HL-60 (cell line): ENCODE measurements at places on chromosomes 5 and 9.

GRCh38 chr9:87742813-87743428, 17.0 kb downstream of the CTSL start:
- no peak for DNase-seq

DNA sequence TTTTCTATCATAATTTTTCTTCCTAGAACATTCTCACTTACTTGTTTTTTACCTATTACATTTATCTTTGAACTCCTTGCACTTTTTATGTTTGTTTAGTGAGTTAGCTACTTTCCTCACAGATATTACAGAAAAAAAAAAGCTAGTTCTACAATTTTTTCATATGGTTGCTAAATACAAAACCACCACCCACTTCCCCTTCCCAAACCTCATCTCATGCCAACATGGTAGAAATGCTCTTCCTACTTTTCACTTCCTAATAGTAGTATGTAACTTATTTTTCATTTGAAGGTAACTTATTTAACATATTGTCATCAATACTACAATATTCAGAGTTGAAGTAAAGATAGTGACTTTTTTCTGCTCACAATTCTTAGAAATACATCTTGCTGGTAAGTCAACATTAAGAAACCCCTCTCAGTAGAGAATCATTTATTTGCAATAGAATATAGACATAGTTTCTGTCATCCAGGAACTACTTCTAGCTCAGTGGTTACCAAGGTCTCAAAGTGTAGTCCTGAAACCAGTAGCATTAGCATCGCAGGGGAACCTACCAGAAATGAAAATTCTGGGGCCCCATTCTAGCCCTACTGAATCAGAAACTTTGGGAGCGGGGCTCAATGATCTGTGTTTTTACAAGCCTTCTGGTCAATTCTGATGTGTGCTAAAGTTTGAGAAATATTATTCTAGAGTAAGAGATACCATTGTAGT, 1124.6 kb downstream of the DTWD2 start:
- no peak for DNase-seq

- DNase-seq: no peak
These were observed 452.7 kb downstream of the BNC2 start for GRCh38 chr9:16417749-16418148.

- DNase-seq: no peak
These were observed 214.5 kb upstream of the GRAMD2B start for GRCh38 chr5:126208691-126209090.

- no peak for DNase-seq
These were observed 289.3 kb upstream of the CTNND2 start for GRCh38 chr5:12193536-12193935.

- DNase-seq: no peak
These were observed 37.2 kb downstream of the TLE1 start for GRCh38 chr9:81652058-81652687.

DNA sequence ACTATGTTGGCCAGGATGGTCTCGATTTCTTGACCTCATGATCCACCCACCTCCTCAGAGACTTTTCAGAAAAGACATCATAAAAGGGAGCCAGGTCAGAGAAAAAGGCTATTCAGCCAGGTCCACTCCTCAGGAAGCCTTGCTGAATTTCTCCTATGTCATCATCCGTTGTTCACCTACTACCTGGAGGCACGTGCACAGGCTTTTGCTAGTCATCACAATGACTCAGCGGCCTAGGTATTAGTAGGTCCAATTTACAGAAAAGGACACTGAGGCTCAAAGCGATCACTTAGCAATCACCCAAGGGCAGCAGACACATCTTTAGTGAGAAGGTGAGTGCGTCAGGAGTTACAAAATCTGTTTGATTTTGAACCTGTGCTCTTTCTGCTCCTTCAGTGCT, 72.3 kb upstream of the RAD23B start:
- no peak for DNase-seq

- DNase-seq: no peak
These were observed 28.3 kb upstream of the PAX5 start for GRCh38 chr9:37062336-37062735.

GRCh38 chr5:131525805-131526204, 109.2 kb downstream of the RAPGEF6 start:
- DNase-seq: no peak

DNA sequence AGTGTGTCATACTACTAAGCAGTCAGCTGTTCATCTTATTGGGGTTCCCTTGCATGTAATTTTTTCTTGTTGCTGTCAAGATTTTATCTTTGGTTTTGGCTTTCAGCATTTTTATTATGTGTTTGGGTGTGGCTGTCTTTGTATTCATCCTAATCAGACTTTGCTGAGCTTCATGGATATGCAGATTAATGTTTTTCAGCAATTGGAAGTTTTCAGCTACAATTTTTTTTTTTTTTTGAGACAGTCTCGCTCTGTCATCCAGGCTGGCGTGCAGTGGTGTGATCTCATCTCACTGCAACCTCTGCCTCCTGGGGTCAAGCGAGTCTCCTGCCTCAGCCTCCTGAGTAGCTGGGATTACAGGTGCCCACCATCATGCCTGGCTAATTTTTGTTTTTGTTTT, 108.8 kb downstream of the BARX1 start:
- DNase-seq: no peak

GRCh38 chr5:109612278-109612905, 77.3 kb upstream of the MAN2A1 start:
- DNase-seq: no peak
